Activated CD4-positive, alpha-beta T cell treated with anti-CD3 and anti-CD28 coated beads, Interleukin-2, amount 10 ng/mL, durations not matched to agents 7 days and 5 days (primary cell): ENCODE measurements at places on chromosomes 11 and 22. TPM values are rescaled to one million over a fixed set of nuclear protein-coding genes. Genes with fewer than 3 reads are reported as not detected.

Gene OR5J2
- not detected for total RNA-seq

Gene ROBO4
- total RNA-seq: not detected

Gene C11orf16
- total RNA-seq: not detected

Gene KCNJ1
- total RNA-seq: not detected

Gene CRYBB2
- total RNA-seq: not detected

GRCh38 chr22:29635734-29636357, 32.4 kb downstream of the NF2 start:
- no peak overlapping the region for H3K27ac ChIP-seq
- no peaks in the 10 kb centered on the region for H3K27me3 ChIP-seq
- DNase-seq: no peak
- H3K4me1 ChIP-seq: peaks cover 27% of the 10 kb centered on the region

DNA sequence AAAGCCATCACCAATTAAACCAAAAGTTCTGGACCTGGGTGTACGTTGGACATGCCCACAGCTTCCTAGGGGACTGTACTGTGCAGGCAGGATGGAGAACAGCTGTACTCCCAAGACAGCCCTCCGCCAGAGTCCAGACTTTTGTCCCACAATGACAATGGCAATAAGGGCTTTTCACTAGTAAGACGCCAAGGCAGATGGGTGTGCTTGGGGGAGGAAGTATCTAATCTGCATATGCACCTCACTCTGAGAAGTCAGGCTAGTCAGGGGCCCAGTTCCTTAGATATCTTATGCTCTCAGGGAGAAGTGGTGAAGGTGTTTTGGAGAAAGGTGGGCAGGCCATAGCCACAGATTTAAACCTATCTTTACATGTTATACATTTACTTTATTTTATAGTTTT, 85.1 kb upstream of the USP47 start:
- H3K27ac ChIP-seq: no peak overlapping the region
- no peak overlapping the region for H3K4me3 ChIP-seq
- H3K36me3 ChIP-seq: no peaks in the 10 kb centered on the region
- DNase-seq: no peak
- H3K27me3 ChIP-seq: peaks cover 9% of the 10 kb centered on the region
- H3K4me1 ChIP-seq: no peaks in the 10 kb centered on the region

DNA sequence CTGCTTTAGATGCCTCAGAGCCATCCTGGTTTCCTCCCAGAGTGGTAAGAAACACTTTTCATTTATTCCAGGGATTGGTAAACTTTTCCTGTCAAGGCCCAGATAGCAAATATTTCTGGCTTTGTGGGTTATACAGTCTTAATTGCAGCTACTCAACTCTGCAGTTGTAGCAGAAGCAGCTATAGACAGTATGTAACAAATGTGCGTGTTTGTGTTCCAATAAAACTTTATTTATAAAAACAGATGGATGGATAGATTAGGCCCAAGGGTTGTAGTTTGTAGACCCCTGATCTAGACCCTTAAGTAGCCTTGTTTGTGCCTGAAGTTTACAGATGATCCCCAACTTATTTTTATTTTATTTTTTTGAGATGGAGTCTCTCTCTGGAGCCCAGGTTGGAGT, 17.9 kb downstream of the NNMT start:
- no peak overlapping the region for H3K27ac ChIP-seq
- H3K36me3 ChIP-seq: no peaks in the 10 kb centered on the region
- peaks cover 7% of the 10 kb centered on the region for H3K27me3 ChIP-seq
